ENCODE measurements at places on chromosomes 13 and 19.

DNA sequence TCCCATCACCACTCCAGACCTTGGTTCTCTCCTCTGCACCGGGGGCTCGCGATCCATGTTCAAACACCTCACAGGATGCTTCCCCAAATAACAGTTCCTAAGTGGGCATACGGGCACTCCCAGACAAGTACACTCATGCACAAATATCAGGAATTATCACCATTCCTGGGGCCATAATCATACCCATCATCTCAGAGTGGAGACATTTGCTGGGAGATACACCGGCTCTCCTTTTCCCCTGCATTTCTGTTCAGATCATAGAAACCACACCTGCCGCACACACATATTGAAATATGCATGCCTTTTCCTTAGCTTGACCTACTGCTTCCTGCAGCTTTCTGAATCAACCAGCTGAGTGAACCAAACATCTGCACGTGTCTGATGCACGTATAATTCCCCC is 33.9 kb upstream of the MBNL2 start:
- DNase-seq = no peak

- no peak for DNase-seq
Observed at GRCh38 chr19:41411968-41412265, 14.3 kb downstream of the BCKDHA start.

DNA sequence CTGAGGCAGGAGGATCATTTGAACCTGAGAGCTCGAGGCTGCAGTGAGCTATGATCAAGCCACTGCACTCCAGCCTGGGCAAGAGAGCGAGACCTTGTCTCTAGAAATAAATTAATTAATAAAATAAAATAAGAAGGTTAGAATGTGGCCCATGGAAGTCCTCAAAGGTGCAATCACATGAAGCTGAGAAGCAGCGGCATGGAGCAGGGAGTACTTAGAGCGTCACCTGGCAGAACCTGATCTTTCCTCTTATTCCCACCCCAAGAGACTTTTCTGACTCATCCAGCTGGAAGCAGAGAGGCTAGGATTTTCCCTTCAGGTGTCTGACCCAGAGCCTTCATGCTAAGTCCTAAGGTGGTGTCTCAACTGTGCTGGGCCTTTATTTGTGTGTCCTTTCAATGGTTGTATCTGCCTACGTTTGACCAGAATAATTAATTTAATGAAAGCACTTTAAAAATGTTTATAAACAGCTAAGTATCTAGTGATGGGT is 8.9 kb upstream of the MRPS31 start:
- DNase-seq = no peak

GRCh38 chr19:19185853-19186740 is 5.9 kb downstream of the BORCS8 start:
- peak; percentile 66 for DNase-seq

GRCh38 chr13:105587786-105588185 is 947.7 kb downstream of the EFNB2 start:
- no peak for DNase-seq

DNA sequence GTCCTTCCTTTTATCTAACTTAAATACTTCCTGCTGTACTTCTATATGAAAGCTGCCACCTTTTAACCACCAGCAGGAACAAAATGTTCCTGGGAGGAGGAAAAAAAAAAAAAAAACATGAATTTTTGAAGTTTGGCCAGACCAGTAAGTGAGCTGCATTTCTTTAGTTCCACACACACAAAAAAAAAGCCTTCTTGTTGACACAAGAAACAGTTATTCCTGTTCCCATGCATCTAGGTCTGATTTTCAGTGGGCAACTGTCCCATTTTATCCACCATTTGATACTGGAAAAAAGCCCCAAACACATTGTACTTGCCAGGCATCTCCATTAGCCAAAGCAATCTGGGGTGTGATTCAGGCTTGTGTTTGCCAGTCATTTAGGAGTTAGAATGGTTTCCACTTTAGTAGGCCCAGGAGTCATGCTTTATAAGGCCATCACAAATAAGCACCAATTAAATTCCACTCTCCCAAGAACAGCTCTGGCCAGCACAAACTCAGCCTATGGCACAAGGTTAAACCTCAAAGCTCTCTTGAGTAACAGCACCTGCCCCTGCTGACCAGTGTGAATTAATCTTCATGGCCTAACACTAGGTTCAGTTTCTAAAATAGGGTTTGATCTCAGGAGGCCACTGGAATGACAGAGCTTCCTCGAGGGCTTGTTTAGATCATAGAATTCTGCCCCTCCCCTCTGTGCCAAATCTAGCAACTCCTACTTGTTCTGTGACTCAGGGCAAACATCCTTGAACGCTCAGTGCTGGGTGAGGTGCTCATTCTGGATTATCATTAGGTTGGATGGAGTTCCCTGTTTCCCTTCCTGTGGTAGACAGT is 67.1 kb downstream of the NUFIP1 start:
- no peak for DNase-seq

- no peak for DNase-seq
Observed at GRCh38 chr13:99066219-99066618, 88.4 kb upstream of the DOCK9 start.

DNA sequence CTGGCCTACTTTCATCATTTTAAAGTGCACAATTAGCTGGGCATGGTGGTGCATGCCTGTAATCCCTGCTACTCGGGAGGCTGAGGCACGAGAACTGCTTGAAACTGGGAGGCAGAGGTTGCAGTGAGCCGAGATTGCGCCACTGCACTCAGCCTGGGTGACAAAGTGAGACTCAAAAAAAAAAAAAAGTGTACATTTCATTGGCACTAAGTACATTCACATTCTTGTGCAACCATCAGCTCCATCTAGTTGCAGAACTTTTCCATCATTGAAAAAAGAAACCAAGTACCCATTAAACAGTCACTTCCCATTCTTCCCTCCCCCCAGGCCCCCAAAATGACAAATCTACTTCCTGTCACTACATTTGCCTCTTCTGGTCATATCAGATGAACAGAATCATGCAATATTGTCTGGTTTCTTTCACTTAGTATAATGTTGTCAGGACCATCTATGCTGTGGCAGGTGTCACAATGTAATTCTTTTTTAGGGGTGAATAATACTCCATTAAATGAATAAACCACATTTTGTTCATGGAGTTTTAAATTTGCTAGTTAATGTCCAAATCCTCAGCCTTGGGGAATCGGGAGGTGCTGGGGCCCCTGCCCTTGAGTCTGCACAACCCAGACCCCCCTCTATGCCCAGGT is 7.4 kb upstream of the SIGLEC11 start:
- DNase-seq = no peak

GRCh38 chr13:90918536-90918935 is 429.0 kb upstream of the MIR17HG start:
- no peak for DNase-seq

DNA sequence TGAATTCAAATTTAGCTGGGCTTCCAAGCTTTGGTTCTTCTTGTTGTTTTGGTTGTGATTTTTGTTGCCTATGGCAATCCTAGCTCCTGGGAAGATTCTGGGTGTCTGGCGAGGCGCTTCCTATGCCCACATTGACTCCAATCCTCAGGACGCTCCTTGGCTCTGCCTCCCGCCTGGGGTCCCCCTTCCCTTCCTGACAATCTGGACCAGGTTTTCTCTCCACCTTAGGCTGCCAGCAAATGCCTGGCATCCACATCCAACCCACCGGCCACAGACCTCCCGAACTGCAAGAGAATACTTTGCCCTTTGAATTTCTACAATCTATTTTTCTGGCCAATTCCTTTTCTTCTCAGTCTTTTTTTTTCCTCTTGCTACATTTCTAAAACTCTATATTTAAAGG is 186.9 kb upstream of the UBL3 start:
- DNase-seq = no peak

GRCh38 chr19:51136851-51137551 is 5.1 kb upstream of the SIGLEC7 start:
- DNase-seq = no peak

- DNase-seq = no peak
Observed at GRCh38 chr19:9323557-9323918, 441 bp upstream of the ZNF559 start.

DNA sequence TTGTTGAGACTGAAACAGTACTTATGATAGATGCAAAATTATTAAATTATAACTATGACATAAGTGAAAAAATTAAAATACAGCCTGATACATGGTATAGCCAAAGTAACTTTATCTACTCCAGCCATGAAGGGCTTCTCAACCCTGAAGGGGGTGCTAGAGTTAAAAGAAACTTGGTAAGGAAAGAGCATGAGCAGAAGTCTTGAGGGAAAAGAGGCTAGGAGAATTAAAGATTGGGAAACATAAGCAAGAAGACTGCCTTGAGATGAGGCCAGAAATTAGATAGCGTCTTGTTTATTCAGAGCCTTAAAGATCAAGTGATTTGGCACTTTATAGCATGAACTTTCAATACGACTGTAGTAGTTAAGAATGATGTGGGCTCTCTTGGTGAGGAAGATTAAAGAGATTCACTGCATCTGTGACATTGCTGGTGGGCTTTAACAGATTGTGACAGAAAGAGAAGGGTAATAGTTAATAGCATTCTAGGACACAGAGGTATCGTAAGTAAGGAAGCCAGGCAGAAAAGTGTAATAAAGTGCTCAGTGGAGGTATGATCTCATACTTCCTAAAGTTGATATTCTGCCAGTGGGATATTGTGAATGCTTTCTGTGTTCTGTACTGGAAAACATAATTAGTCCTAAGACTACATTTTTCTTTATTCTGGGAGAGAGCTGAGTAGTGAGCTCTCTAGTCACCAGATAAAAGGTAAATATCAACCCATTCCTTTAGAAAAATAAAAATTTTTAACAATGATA is 385.4 kb upstream of the PRR20A start:
- DNase-seq = no peak

DNA sequence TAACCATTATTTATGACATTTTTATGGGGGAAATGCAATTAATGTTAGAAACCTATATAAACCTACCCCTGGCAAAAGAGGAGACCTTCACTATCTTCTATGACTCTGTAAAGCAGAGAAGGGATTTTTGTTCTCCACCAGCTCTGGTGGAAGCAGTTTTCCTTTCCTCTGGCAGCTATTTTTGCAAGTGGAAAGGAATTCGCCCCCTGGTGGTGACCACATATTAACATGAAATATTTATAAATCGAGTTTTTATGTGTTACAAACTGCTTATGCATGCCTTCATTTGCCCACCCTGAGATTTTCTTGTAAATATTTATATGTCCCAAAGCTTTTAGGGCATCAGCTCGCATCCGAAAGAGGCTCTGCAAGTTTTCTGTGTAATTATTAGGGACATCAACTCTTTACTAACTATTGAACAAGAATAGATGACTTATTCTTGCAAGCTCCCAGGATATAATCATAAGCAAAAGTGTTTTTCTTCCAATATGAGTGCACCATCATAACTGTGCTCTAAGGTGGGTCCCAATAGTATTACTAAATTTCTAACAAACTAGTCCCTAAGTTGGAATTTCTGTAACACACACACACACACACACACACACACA is 62.4 kb downstream of the SERTM1 start:
- DNase-seq = peak; percentile 22

DNA sequence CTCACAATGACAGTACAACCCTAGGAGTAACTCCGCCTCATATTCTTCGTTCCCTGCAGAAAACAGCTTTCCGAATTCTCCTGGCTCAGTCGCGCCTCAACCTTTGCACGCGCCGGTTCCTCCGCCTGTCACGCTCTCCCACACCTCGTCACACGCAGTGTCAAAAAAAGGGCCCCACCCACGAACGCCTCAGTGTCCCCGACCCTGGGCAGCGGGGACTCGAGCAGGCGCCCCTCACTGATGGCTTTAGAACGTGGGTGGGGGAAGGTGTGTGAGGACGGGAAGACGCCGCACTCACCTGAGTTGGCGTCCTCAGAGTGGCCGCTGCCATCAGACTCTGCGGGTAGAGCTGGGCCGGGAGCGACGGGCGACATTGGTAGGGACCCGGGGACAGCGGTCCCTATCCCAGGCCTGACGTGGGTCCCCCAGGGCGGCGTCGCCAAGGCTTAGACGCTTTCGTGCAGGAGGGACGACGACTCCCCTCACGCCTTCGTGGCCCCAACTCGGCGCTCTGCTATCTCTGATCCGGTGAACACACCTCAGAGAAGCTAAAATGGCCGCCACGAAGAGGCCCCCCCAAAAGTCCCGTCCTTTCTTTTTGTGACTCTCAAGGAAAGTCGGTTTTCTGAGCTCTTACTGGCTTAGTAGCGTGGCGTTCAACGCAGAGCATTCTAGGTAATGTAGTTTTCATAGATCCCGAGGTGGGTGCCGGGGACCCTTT is at the start of gene ZNF154:
Gene ZNF154, minus strand, starts transcription at position 564 of the 721 bp plus-strand sequence. Its CDS starts 233 bp downstream, at position 331.
- peak; percentile 43 for DNase-seq

DNA sequence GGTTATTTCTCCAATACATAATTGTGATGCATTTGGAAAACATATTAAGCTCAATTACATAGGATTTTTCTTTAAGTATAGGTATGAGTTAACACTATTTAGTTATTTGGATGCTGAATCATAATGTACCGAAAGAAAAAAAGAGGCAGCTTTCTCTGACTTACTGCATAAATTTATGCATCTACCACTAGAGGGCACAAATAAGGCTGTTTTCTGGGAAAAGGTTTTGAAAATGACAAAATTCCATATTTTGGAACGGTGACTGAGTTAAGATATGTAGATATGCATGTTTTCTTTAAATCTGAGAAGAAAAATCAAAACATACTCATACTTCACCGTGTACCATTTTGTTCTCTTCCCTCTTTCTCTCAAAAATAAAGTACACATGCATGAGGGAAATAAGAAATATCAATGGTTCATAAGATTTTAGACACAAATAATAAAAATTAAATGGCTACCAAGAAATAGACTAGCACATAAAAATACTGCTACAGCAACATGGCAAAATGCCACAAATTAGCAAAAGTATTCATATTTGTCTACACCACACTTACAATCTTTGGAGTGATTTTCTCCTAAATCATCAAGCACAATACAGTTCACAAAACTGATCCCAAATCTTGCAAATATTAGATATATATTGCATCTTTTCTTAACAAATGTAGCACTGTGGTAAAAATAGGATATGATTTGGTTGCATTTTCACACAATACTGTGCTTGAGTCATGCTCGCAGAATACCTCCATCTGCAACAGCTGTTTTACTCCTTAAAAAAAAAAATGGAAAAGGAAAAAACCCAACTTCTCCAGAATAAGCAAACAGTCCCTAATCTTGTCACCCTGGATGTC is 260.0 kb downstream of the FGF14 start:
- no peak for DNase-seq

- DNase-seq = no peak
Observed at GRCh38 chr13:24699541-24699940, 19.3 kb downstream of the ATP12A start.

DNA sequence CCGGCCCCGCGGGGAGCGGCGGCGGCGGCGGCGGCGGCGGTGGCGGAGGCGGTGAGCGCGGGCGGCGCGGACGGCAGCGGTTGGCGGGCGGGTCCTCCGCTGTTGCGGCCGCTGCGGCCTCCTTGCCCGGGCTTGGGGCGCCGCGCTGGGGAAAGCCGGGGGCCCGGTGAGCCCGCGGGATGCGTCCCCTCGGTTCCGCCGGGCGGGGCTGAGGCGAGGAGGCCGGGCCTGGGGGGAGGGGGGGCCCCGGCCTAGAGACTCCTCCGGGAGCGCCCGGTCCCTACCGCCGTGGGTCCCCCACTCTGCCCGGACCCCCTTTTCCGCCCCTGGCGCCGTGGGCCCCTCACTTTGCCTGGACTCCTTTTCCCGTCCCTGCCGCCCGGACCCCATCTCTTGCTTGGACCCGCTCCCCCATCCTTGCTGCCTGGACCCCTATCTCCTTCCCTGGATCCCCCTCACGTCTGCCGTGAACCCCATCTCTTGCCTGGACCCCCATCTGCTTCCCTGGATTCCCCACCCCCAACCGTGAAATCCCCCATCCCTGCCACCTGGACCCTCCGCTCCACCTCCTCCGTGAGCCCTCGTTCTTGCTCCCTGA is 28.6 kb upstream of the NDUFS7 start:
- DNase-seq = no peak

All from CD4-positive, alpha-beta memory T cell (primary cell).